Activated gamma-delta T cell (primary cell): ENCODE measurements at places on chromosomes 12 and 14.

- no peak for DNase-seq
These were observed 1.2 kb downstream of the VWF start for GRCh38 chr12:6123258-6123657.

DNA sequence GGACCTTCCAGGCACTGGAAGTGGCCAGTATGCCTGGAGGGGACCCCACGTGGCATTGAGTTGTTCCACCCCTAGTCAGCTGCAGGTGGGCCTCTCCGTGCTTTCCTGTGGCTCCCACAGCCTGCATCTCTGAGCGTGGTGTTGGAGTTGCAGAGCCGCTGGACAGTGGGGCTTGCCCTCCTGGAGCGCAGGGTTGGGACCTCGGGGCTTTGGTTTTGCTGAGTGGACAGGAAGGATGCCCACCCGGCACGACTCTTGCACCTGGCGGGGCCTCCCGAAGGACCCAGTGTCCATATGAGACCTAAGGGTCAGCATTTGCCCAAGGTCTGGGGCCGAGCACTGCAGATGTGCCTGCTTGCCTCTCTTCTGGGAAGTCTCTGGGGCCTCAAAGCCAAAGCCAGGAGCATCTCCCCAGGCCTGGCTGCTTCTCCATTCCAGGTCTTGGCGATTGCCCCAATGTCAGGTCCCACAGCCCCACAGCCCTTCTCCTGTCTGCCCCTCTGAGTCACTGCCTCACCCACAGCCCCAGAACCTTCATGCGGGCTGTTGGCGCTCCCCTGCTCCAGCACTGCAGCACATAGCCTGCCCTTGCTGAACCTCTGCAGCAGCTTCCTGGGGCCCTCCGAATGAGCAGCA is 1.5 kb downstream of the PACS2 start:
- DNase-seq, result no peak

DNA sequence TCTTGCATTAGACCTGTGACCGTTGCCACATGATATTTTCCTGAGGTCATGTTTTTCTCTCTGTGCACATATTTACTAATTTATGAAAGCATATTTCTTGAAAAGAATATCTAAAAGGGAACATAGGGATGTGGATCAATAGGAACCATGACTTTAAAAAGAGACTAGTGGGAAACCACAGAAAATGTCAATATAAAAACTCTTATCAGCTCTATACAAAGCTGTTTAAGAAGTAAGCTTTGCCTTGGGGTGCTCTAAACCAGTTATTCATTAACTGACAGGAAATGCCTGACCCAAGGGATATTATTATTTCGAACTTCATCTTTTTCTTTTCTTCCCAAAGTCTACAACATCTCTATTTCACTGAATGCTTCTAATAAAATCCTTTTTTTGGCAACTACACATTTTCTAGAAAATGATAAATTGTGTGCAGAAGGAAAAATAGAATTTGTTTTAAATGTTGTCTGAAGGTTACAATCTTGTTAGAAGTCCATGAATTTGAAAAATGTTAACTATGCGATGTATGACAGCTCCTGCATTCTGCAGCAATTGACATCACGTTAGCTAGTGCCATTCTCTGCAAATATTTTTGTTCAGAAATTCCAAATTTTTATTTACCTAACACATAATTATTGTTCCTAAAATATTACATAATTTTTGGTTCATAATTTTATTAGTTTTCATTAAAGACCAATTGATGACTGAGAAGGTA is 345.0 kb downstream of the SLC16A7 start:
- DNase-seq, result no peak

DNA sequence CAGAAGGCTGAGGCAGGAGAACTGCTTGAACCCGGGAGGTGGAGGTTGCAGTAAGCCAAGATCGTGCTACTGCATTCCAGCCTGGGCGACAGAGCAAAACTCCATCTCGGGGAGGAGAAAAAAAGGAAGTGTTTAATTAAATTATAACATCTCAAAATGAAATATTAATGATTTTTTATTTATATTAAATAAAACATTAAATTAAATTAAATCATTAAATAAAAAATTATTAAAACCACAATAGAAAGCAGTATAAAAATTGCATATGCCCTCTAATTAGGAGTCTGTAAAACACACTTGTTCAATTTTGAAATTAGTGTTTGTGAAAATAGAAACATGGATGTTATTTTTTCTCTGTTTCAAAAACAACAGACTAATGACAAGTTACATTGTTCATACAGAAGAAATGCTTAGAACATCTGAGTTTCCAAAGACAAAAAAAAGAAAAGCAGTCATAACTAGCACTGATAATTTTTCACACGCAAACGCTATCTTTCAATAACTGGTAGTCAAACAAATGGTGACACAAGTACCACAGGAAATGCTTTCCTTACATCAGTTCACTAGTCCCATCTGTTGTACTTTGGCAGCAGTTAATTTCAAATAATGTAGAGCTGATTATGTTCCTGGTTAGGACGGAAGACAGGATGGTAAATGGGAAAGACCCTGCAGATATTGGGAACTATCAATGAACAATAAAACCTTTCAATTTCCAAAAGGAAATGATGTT is 54.9 kb downstream of the HECTD4 start:
- DNase-seq, result no peak

DNA sequence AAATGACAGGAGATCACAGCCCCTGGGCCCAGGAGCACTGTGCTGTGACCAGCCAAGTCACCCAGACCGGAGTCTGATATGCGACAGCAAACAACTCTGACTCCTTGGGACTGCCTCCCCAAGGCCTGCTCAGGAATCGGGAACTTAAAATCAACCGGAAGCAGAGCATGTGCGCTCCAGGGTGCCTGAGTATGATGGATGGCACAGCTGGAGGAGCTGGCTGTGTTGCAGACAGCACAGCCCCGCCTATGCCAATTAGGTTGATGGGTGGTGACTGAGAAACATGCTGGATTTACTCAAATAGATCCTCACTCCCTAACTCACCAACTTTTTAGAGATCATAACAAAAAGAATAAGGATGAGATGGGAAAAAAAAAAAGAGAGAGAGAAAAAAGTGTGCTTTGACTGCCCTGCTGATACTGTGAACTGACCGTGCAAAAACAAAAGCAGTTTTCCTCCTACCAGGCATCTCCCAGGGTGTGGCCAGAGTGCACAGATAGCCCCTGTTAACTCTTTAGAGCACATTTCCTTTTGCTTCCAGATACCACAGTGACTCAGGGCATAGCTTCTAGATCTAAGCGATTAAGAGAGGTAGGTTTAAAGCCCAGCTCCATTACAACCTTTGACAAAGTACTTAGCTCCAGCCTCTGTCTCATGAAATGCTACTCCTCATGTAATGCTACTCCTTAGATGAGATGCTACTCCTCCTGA is 27.4 kb upstream of the STON2 start:
- DNase-seq, result no peak

- no peak for DNase-seq
These were observed 27.0 kb upstream of the PTHLH start for GRCh38 chr12:27999521-27999920.

DNA sequence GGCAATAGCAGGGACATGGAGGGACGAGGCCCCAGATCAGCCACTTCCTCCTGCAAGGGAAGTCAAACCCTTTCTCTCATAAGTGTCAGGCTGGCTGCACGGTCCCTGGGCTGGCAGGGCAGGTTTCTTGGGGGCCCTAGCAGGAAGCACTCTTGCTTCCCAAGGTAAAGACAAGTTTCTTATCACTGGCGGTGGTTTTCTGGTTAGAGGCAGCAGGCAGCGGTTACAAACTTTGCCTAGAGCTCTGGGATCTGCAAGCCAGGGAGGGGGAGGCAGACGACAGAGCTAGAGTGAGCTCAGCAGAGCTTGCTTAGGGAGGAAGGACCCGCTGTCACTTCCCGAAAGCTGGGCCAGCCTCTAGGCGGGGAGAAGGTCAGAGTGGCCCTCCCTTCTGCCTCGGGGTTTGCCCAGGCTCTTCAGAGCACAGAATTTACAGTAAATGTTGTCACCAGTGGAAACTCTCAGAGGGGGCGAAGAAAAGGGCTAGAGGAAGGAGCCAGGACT is 20.4 kb downstream of the BATF start:
- no peak for DNase-seq

GRCh38 chr12:123449856-123450255 is 8.1 kb upstream of the SNRNP35 start:
- DNase-seq, result no peak

GRCh38 chr14:103165323-103165722 is 42.1 kb downstream of the TNFAIP2 start:
- no peak for DNase-seq
